Skin of body (tissue), 3 donors: ENCODE measurements at places on chromosomes 11 and 22.

- no peak for DNase-seq
Observed at GRCh38 chr11:64762674-64763525, 3.1 kb upstream of the PYGM start.

GRCh38 chr11:38481391-38481790 is 1883.4 kb upstream of the RAG2 start:
- no peak for DNase-seq

GRCh38 chr11:37503411-37504059 is 905.5 kb upstream of the RAG2 start:
- DNase-seq: no peak

DNA sequence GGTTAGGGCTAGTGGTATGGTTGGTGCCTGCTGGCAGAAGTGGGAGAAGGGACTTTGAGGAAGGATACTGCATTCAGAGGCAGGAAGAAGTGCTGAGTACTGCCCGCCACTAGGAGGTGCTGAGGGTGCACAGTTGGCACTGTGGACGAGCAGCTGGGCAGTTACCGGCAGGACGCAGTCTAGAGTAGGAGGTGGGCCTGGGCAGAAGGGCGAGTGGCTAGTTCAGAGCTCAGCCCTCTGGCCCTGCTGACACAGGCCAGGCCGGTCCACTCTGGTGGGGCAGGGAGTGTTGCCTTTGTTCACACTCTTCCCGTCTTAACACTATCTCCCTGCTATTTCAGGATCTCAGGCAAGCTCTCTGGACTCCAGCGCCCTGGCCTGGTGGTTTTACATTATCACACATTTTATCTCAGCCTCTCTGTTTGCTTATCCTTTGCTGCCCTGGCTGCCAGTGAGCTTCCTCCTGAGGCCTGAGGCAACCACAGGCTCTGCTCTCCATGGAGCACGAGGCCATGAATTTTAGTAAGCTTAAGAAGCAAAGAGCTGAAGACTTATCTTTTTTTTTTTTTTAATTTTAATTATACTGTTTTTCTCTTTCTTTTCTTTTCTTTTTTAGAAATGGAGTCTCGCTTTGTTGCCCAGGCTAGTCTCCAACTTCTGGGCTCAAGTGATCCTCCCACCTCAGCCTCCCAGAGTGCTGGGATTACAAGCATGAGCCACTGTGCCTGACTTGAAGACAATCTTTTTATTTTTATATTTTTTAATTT is 26.9 kb downstream of the SNAP29 start:
- DNase-seq: no peak

DNA sequence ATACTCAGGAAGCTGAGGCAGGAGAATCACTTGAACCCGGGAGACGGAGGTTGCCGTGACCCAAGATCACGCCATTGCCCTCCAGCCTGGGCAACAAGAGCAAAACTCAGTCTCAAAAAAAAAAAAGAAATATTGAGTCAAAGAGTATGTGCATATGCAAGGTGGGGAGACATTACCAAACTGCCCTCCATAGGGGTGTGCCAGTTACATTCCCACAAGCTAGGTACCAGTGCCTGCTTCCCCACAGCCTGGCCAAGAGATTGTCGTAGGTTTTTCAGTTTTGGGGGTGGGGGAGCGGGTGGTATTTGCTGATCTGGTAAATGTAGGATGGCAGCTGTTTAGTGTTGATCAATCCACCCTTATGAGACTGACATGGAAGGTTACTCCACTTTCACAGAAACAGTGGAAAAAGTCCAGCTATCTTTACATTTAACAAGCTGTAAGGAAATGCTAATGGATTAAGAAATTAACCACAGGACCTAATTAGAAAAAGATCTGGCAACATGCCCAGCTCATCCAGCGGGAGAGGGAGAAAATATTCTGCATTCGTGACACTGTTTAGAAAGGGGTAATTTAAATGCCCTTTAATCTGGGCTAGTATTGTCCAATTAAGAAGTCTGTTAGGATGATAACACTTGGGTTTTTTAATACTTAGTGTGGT is 89.4 kb downstream of the PACS1 start:
- no peak for DNase-seq

DNA sequence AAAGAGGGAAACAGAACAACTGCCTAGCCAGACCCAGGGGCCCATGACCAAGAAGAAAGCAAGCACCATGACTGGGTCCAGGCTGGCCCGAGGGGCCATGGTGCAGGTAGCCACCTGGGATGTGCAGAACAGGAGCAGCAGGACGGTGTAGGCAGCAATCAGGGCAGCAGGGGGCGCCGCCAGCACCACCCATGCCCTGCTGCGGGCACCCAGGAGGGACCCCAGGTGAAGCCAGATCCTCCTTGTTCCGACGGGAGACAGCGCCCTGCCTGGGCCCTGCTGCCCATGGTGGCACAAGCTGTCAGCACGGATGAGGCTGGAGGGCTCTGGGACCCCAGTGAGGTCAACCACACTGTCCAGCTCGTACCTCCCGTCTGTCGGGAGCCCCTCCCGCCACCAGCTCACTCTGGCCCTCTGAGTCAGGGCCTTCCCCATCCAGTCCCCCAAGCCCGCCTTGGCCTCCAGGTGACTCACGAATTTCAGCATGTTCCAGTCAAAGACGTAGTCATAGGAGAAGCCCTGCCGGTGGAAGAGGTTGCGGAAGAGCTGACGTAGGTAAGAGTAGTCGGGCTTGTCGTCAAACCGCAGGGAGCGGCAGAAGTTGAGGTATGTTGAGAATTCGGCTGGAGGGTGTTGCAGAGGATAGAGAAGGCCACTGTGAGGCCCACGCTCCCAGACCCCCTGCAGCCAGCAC is 18.8 kb downstream of the CSNK1E start:
- no peak for DNase-seq

GRCh38 chr11:106724293-106724892 is 293.9 kb downstream of the GUCY1A2 start:
- no peak for DNase-seq
